ENCODE measurements at places on chromosomes 7 and 10.

DNA sequence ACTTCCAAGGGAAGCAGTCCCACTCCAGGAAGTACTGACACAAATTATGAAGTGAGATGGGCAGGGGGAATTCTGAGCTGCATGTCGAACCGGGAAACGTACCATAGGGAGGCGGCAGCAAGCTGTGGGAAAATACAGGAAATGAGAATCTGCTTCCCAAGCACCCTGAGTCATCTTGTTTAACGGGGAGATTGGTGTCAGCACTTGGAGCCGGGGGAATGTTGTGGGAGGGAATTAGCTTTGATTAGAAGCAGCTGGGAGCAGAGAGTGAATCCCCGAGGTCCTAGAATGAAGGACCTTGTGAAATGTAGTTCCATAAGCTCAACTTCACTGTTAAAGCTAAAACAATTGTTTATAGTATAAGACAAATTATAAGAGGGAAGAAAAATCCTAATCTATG, 141.4 kb upstream of the PRKCQ start:
- no peak for DNase-seq

DNA sequence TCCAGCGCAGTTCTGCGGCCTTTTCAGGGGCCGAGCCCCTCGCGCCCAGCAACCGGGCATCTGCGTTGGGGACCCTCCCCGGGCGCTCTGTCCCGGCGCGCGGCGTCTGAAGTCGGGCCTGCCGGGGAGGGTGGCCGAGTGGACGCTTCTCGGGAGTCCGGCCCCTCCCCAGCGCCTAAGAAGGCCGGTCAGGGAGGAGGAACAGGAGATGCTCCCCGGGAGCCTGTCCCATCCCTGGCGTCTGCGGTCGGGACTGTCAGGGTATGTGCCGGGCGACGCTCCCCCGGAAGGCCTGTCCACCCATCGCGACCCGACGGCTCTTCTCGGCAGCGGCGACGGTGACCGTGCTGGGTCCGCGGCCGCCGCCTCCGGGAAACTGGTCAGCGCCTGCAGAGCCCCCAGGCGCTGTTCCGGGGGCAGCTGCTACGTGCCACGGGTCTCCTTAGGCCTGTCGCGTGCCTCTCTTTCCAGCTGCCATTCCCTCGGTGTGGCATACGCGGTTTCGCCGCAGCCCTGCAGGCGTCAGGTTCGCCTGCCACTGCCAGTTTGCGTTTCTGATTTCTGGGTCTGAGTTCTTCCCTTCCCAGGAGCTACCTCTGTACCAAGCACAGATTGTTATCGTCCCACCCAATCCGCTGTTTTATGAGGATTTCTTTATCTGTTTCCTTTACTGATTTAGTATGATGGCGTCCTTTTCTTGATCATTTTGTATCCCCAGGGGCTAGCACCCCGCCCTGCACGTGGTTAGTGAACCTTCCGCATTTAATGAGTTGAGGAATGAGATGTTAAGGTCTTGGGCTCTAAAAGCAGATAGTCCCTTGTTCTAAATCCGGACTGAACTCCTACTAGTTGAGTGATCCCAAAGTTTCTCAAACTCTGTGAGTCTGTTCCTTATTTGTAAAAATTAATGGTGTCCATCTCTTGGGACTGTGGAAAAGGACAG, 782 bp downstream of the IFIT5 start:
- DNase-seq = no peak

GRCh38 chr10:9291081-9291480, 1236.6 kb downstream of the GATA3 start:
- DNase-seq = no peak

GRCh38 chr10:14971867-14972448, 12.8 kb downstream of the MEIG1 start:
- no peak for DNase-seq

- DNase-seq = no peak
These were observed 354.7 kb upstream of the PHF14 start for GRCh38 chr7:10618953-10619352.

DNA sequence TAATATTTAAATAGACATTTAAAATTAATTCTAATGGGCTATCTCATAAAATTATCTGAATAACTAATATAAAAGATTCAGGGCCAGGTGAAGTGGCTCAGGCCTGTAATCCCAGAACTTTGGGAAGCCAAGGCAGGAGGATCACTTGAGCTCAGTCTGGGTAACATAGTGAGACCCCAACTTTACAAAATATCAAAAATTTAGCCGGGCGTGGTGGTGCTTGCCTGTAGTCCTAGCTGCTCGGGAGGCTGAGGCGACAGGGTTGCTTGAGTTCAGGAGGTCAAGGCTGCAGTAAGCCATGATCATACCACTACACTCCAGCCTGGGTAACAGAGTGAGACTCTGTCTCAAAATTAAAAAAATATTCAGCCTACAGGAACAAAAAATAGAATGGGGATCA, 12.5 kb downstream of the NOBOX start:
- DNase-seq = no peak

DNA sequence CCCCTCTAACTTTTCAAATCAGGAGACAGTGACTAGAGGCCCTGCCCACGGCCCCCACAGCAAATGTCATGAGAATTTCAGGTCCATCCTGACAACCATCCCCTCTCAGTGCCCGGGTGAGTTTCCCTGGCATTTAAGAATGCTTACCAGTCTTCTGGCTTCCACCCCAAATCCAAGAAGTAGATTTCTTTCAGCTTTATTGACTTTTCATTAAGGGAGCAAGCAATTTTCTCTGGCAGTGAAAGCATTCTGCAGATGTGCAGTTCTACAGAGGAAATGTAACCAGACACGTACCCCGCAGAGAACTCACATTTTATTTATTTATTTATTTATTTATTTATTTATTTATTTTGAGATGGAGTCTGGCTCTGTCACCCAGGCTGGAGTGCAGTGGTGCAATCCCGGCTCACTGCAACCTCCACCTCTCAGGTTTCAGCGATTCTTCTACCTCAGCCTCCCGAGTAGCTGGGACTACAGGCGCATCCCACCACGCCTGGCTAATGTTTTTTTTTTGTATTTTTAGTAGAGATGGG, 120.9 kb upstream of the KCTD7 start:
- DNase-seq = no peak

- DNase-seq = no peak
These were observed 233.3 kb downstream of the MAD1L1 start for GRCh38 chr7:1999278-1999984.

GRCh38 chr7:125773113-125773785, 843.6 kb upstream of the POT1 start:
- DNase-seq = no peak

DNA sequence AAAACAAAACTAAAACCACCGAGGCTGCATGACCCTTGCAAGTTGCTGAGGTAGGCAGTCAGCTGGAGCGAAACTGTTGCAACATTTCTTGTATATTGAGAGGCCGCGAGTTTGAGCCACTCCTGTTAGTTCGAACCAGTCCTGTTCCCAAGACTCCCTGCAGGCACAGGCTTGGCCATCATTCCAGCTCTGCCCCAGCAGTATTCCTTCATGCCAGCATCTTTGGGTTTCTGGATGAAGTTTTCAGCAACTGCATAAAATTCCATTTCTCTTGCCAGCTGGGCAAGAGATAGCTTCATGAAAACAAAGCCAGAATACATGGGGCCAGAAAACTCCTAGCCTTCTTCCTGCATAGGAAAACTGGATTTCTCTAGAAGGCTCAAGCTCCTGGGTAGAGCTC, 207.6 kb downstream of the FRMD4A start:
- no peak for DNase-seq

GRCh38 chr7:150723467-150723866, 7.1 kb downstream of the GIMAP1 start:
- no peak for DNase-seq

DNA sequence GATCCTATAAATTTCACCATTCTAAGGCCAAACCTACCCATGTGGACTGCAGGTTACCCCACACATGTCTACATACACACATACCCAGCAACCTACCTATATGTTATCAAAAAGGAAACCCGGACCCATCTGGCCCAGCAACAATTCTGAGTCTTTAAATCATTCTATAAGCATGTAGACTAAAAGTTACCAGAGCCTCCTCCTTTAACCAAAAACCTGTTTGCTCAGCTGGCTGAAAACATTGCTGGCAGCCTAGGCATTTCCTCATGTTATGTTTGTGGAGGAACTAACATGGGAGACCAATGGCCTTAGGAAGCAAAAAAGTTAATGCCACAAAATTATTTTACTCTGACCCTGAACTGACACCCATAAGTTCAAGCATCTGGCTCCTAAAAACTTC, 5.3 kb upstream of the ADCK2 start:
- no peak for DNase-seq

GRCh38 chr7:55895021-55895420, 7.8 kb downstream of the ZNF713 start:
- no peak for DNase-seq

GRCh38 chr10:111233439-111233838, 156.6 kb downstream of the ADRA2A start:
- DNase-seq = no peak

- no peak for DNase-seq
These were observed 118.1 kb downstream of the INHBA start for GRCh38 chr7:41584746-41585145.

- peak; percentile 74 for DNase-seq
These were observed at the start of gene ZNF503 for GRCh38 chr10:75401569-75402485. TSS of gene ZNF503 (minus strand) at chr10:75401764. CDS start at chr10:75401419, 345 bp downstream.
